ENCODE measurements at places on chromosomes 7 and 10. TPM values are rescaled to one million over a fixed set of nuclear protein-coding genes. Genes with fewer than 3 reads are reported as not detected.

Gene CLDN3
- polyA plus RNA-seq = 41.7 TPM

Gene CCSER2
- polyA plus RNA-seq = 26.6 TPM

Gene UNCX
- 6.6 TPM for polyA plus RNA-seq

DNA sequence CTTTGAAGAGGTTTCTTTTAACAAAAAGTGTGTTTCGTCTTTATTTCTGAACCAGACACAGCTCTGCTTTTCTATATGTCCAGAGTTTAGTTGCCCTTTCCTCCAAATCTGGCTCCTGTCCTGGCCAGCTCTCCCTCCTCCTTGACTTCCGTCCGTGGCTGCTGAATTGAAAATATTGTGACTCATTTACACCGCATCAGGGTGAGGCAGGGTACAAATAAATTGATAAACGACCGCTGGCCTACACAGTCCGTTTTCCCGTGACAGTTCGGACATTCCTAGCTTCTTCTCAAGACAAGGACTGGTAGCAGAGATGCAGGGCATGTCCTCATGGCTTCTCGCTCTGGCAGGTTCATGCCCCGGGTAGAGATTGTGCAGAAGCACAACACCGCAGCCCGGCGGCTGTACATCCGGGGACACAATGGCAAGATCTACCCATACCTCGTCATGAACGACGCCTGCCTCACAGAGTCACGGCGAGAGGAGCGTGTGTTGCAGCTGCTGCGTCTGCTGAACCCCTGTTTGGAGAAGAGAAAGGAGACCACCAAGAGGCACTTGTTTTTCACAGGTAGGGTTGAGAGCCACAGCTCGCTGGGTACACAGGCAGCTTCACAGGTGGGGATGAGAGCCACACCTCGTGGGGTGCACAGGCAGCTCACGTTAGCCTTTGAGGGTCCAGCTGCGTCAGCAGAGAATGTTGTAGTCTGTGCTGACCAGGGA is 126.6 kb downstream of the TRRAP start:
- no peak for DNase-seq

GRCh38 chr10:49387071-49387470 is 8.8 kb downstream of the DRGX start:
- DNase-seq = no peak

- DNase-seq = no peak
Observed at GRCh38 chr10:58661336-58661735, 148.7 kb downstream of the BICC1 start.

Gene FLNC
- 12.1 TPM for polyA plus RNA-seq

Gene INMT
- 2.5 TPM for polyA plus RNA-seq

- DNase-seq = no peak
Observed at GRCh38 chr7:134847851-134848588, 68.6 kb downstream of the CALD1 start.

GRCh38 chr7:77687100-77687746 is 9.0 kb upstream of the RSBN1L start:
- no peak for DNase-seq

DNA sequence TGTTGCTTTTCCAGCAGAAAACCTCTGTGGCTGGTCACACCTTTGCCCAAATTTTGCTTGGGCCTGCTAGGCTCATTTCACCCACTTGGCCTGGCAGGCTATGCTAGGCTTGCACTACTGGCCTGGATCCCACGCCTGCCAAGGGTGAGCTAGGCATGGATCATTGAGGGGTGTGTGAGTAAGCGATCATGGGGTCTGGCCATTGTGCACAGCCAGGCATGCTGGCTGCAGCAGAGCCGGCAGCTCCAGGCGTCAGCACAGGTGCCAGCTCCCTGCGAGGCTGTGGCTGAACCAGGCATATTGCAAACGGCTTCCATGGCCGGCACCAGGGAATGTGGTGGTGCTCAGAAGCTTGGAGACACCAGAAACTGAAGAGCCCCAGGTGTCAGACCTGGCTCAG is 19.2 kb downstream of the CFAP70 start:
- no peak for DNase-seq

Measured in left renal cortex interstitium (tissue), 4 donors.